Stimulated activated CD4-positive, alpha-beta T cell treated with anti-CD3 and anti-CD28 coated beads, Interleukin-1b, Interleukin-23, amount 100 ng/mL, for 1 hour (primary cell): ENCODE measurements at places on chromosomes 6 and 20.

- DNase-seq: no peak
Observed at GRCh38 chr6:101770116-101770515, 376.6 kb downstream of the GRIK2 start.

DNA sequence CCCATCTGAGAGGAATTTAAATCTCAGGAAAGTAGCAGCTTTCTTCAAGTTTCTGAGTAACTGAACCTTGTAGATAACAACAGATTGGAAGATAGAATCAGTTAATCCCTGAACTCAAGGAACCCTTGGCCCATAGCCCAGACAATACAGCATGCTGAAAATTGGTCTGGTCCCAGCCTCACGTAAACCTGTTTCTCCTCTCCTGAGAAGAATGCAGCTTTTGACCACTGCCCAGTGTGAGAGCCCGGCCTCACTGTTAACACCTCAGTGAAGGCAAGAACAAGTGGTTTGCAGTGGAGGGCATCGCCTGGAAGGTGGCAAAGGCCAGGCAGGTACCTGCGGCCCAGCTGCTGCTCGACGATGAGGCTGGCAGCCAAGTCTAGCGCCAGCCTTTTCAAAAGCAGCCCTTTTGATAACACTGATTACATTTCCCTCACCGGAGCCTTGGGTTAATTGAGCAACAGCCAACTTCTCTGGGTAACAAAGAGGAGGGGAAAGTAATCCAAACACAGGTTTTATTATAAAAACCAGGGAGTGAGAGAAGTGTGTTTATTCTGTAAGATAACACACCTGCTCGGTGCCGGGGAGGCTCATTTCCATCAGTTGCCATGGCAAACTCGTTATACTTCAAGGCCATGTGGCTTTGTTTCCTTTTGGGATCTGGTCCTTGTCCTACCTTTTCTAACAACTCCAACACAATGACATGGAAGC is 54.0 kb downstream of the TRAF3IP2 start:
- DNase-seq: no peak

- no peak for DNase-seq
Observed at GRCh38 chr6:42961020-42961470, 491 bp downstream of the GNMT start.

- DNase-seq: no peak
Observed at GRCh38 chr6:31899882-31900722, 1.8 kb downstream of the ZBTB12 start.

- DNase-seq: no peak
Observed at GRCh38 chr20:6868861-6869260, 101.4 kb downstream of the BMP2 start.

DNA sequence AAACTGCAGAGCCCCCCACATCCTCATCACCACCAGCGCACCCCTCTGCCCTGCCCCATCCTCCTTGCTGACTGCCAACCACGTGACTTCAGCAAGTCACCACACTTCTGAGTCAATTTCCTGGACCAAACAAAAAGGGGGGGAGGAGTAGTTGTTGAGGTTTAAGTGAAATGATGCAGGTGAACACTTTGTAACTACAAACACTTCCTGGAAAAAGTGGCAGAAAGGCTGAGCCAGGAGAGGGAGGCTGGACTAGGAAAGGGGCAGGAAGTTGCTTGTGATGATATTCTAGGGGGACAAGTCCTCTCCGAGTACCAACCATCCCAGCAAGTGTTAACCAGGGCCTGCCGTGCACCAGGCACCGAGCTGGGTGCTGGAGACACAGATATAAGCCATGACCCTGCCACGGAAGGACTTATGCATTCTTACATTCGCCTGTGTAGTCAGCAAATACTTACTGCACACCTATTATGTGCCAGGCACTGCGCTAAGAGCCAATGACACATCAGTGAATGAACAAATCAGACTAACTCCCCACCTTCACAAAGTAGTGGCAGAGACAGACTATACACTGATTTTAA is 67.3 kb downstream of the PREX1 start:
- no peak for DNase-seq

DNA sequence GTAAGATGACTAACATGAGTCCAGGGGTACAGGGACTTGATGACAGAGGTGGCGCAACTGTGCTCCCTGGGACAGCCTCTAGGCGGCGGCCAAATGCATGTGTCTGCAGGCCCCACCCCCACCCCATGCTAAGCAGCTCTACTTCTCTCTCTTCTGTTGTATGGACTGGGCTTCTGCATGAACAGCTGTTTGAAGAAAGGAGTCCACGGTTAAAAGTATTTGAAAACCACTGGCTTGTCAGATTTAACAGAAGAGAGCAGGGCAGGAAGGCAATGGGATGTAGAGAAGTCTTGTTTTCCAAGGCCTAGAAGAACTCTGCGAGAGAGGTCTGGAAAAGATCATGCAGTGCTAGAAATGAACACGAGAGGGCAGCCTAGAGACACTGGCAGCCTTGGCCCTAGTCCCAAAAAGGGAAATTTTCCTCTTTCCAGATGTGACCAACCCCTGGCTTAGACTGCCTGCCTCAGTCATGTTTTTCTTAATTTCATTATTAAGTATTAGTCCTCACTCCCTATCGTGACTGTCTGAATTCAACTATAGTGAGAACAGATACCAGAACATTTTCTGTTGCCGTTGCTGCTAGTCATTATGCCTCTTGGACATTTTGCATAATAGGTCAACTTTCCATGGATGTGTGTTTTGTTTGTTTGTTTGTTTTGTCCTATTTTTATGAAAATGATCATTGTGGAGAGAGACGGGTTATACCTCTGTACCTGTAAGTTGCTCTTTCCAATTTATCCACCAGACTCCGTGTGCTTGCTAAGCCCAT is 265.0 kb downstream of the ADGRG6 start:
- no peak for DNase-seq

DNA sequence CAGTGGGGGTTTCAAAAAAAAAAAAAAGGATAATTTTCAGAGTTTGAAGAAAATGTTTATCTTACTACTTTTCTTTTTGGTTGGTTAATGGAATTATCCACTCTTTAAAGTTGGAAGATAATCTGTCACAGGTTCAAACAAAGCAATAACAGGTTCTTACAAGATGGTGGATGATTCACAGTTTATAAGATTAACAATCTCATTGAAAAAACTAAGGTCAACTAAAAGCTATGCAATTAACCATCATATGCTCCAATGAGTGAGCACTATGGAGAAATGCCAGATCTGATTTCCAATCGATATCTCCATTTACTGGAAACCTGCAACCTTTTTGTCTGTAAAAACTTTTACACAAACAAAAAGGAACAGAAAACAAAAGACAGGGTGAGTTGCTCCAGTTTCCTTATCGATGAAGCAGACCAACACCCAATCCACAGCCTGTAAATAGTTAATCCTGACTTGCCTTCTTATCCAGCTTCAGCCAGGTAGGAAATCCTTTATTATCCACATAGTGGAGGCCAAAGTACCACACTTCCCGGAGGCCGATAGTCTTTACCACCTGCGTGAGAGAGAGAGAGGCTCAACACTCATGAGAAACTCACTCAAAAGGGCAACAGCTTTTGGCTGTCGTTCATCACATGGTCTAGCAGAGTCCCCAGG is 32.4 kb downstream of the EZR start:
- no peak for DNase-seq

- no peak for DNase-seq
Observed at GRCh38 chr20:15610787-15611186, 962.5 kb downstream of the KIF16B start.

GRCh38 chr6:41947581-41948220 is 6.1 kb upstream of the CCND3 start:
- no peak for DNase-seq

DNA sequence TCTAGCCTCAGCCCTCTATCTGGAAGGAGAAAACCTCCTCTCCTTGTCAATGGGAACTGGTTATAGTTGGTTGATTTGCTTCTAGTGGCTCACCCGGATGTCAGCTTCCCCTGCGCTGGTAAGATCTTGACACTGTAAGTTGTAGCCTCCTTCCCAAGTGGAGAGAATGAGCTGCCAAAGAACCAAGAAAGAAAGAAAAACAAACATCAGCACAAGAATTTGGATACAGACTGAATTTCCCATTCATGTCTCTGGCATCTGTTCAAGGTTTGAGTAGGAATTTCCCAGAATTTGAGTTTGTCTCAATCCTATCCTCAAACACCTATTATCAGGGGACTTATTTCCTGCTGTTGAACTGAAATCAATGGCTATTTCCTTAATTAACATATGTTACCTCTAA is 44.1 kb downstream of the ELOVL2 start:
- DNase-seq: no peak

GRCh38 chr6:49634092-49634835 is 2.4 kb downstream of the RHAG start:
- no peak for DNase-seq

GRCh38 chr6:5724911-5725310 is 281.8 kb downstream of the NRN1 start:
- no peak for DNase-seq

GRCh38 chr20:32577023-32577422 is 8.1 kb downstream of the NOL4L start:
- no peak for DNase-seq

DNA sequence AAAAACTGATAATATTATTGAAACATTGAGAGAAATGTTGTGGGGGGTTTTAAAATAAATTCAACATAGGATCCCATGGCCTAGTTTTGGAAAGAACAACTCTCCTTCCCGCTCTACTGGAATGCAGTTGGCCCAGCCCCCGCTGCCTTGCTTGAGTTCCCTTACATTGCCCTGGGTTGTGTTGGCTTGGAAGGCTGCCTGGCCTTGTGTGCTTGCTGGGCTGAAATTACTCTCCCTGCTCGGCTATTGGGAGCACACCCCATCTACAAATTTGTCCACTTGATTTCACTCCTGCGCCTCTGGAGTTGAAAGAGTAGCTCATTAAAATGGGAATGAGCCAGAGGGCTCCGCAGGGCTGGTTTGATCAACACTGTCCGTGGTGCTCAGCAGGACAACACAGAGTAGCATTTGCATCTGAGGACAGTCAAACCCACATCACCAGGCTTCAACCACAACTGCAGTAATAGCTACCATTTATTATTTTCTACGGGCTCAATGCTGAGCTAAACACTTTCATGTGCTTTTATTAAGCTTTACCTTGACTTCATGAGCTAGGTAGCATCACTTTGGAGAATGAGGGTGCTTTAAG is 35.2 kb downstream of the DOK5 start:
- no peak for DNase-seq

GRCh38 chr20:13159889-13160288 is 61.2 kb upstream of the ISM1 start:
- no peak for DNase-seq

DNA sequence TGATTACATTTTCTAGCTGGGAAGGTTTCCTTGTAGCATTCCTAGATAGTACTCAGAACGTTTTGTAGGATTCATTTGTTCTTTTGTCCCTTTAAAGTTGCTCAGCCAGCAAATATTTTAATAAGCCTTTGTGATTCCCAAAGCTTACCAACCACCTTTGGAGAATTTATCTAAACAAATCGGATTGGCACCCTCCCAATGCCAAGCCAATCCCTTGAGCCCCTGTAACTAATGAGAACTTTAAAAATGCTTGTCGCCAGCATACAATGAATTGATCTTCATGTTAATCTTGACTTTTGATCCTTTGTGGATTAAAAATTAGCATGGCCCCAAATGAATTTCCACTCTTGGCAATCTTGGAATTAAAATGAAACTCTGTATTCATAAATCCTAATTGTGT is 559.5 kb downstream of the UTRN start:
- DNase-seq: no peak

- DNase-seq: no peak
Observed at GRCh38 chr6:138522611-138523010, 23.3 kb upstream of the NHSL1 start.

- DNase-seq: no peak
Observed at GRCh38 chr6:99016355-99016754, 68.6 kb upstream of the FBXL4 start.

- no peak for DNase-seq
Observed at GRCh38 chr6:33160728-33161344, 31.4 kb downstream of the COL11A2 start.

DNA sequence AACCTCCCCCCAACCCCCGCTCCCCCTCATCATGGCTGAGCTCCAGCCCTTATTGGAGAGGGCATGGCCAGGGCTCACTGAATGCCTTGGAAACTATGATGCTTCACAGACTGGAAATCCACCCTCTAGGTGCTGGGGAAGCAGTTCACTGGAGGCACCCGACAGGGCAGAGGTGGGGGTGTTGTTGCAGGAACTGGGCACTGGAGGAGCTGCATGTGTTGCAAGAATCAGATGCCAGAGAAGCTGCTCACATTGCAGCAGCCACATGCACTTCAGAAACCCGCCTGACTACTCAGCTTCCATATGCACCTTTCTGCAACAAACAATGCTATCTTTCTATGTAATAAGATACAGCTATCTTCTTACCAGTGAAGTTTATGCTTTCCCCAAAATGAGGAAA is 7.9 kb upstream of the TBPL1 start:
- DNase-seq: no peak

DNA sequence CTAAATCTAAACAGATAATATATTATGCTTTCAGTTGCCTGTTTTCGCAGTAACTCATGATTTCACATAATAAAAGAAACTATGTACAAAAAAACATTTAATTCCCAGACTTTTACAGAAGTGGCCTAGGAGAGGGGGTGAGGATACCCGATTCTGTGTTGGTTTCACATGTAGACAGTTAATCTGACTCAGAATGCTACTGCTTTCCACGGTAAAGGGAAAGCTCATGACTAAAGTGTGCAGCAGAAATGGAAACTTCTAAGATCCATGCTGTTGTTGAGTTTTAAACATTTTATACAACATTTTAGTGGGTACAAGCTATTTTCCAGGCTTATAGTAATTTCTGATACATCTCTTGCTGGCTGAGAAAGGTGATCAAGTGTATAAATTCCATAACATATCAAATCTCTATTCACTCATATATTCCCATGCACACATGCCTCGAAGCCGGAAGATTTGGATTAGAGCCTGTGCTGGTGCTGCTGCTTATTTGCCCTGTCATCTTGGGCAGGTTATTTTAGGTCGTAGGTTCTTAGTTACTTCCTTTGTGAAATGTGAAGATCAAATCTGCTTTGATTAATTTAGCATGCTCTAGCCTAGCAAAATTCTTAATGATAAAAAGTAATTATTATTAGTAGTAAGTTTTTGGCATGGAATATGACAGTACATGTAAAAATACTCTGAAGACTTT is 896.7 kb upstream of the MAP3K7 start:
- DNase-seq: no peak

DNA sequence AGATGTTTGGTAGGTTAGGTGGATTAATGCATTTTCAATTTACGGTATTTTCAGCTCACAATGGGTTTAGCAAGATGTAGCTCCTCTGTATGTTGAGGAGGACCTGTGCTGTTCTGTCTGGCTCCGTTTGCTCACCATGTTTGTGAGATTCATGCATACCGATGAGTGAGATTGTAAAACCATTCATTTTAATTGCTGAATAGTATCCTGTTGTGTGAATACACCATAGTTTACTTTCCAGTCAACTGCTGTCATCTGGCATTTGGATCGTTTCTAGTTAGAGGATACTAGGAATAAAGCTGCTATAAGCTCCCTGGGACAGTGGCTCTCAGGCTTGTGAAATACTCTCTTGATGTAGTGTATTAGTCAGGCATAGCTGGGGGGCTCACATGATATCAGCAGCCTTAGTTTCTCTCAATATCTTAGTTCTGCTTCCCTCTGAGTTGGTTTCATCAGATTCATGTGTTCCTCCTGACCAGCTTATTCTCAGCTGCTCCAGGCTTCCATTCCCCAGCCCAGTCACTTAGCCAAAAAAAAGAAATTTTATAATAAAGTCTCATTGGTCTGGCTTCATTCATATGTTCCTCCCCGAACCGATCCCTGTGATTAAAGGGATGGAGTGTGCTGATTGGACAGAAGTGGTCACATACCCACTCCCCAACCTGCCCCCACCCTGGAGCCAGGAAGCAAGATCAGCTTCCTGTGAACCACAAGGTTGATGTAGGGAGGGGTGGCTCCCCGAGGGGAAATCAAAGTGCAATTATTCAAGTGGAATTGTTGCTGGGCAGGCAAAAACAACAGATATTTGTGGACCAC is 10.9 kb upstream of the B4GALT5 start:
- DNase-seq: no peak
